NCI-H748 treated with DMSO at 0.1 percent for 48 hours (cell line): ENCODE measurements at places on chromosomes 5 and 9.

- DNase-seq = no peak
Measured at GRCh38 chr5:142378737-142379634, 54.2 kb upstream of the SPRY4 start.

GRCh38 chr5:122392824-122393223, 80.8 kb downstream of the SNCAIP start:
- DNase-seq = peak; percentile 17

- DNase-seq = no peak
Measured at GRCh38 chr9:120926397-120926928, at the start of gene TRAF1. TSS of gene TRAF1 (minus strand) at chr9:120926796. CDS start at chr9:120926075, 721 bp downstream.

DNA sequence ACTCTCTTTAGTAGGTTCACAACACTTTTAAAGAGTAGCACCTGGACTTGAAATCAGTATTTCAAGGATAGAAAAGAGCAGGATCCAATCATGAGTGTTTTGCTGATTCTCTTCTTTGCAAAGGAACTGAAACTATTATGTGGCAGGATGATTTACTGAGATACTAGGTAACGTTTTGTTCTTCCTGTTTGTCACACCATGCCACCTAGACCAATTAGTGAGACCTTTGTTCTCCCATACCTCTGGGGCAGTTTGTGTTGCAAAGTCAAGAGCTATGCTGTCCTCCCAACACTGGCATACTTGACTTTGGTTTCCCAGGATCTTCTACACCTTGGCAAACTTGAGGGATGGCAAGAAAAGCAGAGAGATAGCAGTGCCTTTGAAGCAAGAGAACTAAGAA, 43.4 kb downstream of the PPP1R2B start:
- DNase-seq = no peak

- DNase-seq = no peak
Measured at GRCh38 chr5:150479416-150479815, 28.5 kb upstream of the NDST1 start.

DNA sequence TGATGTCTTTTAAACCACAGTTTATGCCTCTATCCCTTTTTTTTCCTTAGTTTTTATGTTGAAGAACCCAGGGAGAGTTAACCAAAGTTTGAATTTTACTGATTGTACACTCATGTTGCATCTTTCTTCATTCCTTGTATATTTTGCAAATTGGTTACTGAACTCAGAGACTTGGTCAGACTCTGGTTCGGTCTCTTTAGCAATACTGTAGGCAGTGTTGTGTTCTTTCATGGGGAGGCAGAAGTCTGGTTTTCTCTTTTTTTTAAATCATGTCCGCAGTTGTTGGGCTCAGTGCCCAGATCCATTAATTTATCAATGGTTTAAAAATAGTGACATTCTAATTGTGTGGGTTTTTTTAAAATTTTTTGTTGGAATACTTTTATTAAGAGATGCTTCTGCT, 23.4 kb downstream of the UBE2R2 start:
- DNase-seq = no peak

DNA sequence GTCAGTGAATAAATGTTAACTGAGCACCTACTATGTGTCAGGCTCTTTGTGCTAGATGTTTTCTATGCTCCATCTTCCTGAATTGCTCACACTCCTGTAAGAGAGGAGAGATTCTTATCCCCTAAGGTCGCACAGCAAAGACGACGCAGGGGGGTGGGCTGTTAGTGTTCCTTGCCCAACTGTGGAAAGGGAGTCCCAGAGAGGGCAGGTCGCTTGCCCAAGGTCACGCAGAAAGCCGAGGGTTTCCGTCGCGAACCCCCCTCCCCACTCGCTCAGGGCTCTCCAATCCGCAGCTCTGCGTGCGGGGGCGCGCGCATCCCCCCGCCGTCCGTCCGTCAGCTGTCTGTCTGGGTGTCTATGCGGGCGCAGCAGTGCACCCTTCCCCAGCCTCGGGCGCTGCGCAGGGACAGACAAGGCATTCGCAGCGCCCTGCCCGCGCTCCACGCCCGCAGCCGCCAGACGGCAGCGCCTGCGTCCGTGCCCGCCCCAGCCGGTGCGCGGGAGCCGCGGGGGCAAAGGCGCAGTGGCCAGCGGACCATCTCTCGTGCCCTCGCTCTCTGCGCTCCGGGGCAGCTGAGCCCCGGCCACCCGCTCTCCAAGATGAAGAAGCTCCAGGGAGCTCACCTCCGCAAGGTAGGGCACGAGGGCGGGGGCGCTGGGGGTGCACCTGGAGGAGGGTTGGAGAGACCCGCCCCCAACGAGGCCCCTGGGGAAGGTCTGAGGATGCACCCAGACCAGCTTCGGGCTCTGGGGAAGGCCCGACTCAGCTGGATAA, at the start of gene SLC6A7:
SLC6A7 (plus strand) TSS at position 335 of the 775 bp plus-strand sequence; CDS start at position 601, 266 bp downstream.
- DNase-seq = no peak

DNA sequence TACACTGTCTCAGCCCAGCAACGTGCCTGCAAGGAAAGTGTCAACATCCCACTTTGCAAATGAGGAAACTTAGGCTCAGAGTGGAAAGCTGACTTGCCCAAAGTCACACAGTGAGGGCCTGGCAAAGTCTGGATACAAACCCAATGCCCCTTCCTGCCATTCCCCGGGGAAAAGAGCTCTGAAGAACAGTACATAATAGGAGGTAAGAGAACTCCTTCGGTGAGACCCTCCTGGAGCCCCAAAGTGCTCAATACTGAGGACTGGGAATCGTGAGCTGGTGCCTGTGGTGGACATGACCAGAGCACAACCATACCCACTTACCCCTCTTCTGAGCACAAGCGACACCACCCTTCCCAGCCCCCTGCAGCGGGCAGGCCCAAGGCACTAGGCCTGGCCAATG, 13.4 kb upstream of the CPLX2 start:
- no peak for DNase-seq

DNA sequence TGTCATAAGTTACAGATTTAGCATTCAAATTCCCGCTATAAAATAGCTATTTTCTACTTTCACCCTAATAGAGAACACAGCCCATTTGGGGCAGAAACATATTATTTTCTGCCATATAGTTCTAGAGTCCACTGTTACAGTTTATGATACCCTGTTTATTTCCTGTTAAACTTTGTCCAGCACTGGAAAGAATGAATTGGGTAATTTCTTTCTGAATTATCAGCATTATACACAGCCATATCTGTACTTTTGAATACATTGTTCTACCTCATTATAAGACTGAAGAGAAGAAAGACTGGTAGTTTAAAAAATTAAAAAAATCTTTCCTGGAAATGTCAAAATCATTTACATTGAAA, 332.1 kb downstream of the DIRAS2 start:
- no peak for DNase-seq

- no peak for DNase-seq
Measured at GRCh38 chr5:173863359-173863758, 24.8 kb upstream of the CPEB4 start.

GRCh38 chr9:100619194-100619593, 41.3 kb downstream of the CAVIN4 start:
- DNase-seq = no peak

GRCh38 chr9:135369412-135369990, 110.1 kb upstream of the PPP1R26 start:
- DNase-seq = no peak

GRCh38 chr9:21316032-21316842, 11.1 kb upstream of the IFNA5 start:
- no peak for DNase-seq

- DNase-seq = no peak
Measured at GRCh38 chr9:130313103-130313858, 47.7 kb downstream of the HMCN2 start.

DNA sequence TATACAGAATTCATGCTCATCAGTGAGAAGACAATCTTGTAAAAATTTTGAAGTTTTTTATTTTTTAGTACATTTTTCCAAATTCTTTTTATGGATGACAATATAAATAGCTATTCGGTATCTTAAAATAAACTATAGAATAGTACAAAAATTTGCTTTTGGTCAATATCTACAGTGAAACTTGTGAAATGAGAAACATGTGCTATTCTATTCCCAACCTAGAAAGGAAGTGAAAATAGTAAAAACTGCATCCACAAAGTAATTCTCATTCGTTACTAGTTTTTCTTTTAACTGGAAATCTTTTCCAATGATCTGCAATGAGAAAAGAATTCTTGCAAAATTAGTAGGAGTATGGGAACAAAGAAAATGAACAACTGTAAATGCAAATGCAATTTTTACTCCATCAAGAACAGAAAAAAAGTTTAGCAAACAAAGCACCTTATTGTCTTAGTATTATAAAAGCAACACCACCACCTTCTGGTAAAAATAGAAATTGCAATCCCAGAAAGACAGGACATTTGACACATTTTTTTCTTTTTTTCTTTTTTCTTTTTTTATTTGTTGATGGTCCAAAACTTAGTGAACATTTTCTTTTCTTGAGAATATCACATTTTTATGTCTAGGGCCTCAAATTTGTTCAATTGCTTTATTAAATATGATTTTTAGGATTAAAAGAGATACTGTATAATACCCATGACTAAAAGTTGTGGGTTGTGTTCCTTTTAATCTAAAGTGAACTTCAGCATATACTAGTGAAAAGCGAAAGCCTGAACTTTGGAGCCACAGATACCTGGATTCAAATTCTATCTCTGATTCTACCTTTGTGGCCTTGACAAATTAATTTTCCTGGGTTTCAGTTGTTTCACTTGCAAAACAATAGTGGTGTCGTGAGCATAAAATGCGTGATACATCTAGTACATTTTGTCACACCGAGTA, 72.3 kb downstream of the SLCO4C1 start:
- peak; percentile 51 for DNase-seq

GRCh38 chr9:116901260-116901659, 214.2 kb downstream of the TRIM32 start:
- no peak for DNase-seq

DNA sequence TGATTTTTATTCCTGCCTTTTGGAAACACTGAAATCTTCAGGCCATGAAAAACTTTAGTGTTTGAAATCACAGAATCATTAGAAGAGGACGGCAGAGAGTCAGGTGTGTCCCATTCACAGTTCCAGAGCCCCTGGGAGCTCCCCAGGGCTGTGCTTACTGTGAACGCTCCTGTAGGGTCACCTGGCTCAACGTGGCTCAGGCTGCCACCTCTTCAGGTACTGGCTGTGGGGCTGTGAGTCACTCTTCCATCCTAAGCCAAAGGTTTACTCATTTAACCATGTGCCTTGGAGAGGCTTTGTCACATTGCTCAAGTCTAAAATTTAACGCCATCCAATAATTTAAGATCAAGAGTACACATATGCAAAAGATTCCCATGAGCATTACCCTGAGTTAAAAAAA, 50.2 kb upstream of the FSTL4 start:
- DNase-seq = no peak

DNA sequence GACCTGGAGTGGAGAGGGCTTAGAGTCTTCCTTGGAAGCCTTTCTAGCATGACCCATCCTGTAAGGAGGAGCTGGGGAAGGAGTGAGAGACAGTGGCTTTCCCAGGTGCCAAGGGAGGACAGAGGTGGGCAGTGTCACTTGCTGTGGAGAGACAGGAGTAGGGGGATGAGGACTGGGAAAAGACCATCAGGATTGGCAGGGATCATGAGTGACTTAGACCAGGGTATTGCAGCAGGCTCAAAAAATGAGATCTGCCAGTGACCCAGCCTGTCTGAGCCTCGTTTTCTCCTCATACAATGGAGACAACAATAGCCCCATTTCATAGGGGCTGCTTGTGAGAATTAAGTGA, 2.4 kb downstream of the TMOD1 start:
- DNase-seq = no peak

- no peak for DNase-seq
Measured at GRCh38 chr5:151700820-151701219, 14.1 kb upstream of the SPARC start.

DNA sequence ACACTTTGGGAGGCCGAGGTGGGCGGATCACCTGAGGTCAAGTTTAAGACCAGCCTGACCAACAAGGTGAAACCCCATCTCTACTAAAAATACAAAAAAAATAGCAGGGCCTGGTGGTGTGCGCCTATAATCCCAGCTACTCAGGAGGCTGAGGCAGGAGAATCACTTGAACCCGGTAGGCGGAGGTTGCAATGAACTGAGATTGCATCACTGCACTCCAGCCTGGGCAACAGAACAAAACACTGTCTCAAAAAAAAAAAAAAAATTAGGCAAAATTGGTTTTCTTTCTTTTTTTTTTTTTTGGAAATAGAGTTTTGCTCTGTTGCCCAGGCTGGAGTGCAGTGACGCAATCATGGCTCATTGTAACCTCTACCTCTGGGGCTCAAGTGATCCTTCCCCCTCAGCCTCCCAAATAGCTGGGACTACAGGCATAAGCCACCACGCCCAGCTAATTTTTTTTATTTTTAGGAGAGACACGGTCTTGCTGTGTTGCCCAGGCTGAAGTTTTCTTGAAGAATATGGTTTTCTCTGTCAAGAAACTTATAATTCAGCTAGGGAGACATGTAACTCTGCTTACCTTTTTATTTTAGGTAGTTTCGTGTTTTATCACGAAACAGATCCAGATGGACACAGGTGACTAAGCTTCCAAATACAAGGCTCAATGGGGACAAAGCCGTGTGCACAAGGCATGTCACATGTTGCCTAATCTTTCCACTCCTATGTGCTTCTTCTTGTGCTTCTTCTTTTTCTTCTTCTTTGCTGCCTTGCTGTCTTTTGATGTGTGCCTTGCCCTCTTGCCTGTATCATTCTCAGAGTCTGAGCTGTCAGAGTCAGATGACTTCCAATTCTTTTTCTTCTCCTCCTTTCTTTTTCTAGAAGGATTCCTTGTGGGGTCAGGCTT, 14.3 kb downstream of the TTC1 start:
- DNase-seq = no peak

- no peak for DNase-seq
Measured at GRCh38 chr9:127163409-127163808, 41.0 kb upstream of the ANGPTL2 start.
